ENCODE measurements at places on chromosomes 13 and 19.
A peak's percentile ranks its signal among the peaks of the same experiment; 100 is the strongest.

- no peak for DNase-seq
Measured at GRCh38 chr13:34343413-34343940, 525.5 kb downstream of the RFC3 start.

DNA sequence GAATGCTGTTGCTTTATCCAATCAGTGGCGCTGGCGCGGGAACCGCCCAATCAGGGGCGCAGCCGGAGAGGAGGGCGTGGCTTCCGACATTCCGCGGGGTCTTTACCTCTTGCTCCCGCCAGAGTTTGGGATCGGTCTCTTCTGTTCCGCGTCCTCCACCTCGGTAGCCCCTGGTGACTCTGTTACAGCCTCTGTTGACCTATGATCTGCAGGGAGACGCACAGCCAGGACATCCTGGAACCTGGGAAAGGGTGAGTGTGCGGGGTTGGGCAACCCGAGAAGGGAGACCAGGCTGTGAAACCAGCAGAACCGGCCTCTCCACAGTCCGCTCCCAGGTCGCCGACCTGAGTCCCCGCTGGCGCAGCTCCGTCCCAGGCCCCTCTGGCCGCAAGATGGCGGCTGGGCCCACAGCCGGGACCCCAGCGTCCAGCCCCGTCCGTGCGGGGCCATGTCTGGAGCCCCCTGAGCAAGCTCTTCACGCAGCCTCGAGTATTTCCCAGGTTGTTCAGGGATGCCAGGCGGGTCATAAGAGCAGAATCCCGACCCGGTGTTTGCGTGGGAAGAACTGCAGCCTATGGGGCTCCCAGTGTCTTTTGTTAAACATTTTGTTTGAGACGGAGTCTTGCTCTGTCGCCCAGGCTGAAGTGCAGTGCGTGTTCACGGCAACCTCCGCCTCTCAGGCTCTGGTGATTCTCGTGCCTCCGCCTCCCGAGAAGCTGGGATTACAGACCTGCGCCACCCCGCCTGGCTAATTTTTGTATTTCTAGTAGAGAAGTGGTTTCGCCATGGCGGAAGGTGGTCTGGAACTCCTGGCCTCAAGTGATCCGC lies 4.4 kb upstream of the ZNF681 start:
- peak; percentile 83 for DNase-seq

DNA sequence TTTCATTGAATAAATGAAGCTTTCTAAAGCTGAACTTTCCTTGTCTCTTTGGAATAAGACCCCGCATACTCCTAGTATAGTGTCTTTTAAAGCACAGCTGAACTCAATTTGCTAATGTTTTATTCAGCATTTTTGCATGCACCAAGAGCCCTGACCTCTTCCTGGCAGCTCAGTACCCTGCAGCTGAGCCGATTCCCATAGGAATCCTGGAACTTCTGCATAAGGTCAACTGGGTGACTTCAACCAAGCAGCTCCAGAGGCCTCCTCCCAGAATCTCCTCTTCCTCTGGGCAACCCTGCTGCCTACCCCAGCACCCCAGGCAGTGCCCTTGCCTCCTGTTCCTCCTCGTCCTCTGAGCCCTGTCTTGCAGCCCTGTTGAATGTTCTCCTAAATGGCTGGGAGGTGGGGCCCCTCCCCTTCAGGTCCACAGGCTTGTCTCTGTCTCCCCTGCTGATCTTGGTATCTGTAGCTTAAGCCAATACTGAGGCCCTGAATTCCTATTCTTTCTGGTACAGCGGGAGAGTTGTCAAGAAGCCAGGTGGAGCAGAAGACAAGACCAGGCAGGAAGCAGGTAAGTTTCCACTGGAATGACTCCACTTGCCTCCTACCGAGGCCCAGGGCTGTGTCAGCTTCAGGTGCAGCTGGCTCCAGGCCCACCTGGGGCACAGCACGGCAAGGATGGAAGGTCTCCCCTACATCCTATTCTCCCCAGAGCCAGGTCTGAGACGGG lies 23.6 kb upstream of the CCDC124 start:
- DNase-seq, result peak; percentile 72

- no peak for DNase-seq
Measured at GRCh38 chr13:86710896-86711295, 911.7 kb upstream of the SLITRK6 start.

- DNase-seq, result no peak
Measured at GRCh38 chr19:48206397-48207093, 36.1 kb downstream of the ZSWIM9 start.

- no peak for DNase-seq
Measured at GRCh38 chr13:37067874-37068273, 8.4 kb upstream of the SUPT20H start.

DNA sequence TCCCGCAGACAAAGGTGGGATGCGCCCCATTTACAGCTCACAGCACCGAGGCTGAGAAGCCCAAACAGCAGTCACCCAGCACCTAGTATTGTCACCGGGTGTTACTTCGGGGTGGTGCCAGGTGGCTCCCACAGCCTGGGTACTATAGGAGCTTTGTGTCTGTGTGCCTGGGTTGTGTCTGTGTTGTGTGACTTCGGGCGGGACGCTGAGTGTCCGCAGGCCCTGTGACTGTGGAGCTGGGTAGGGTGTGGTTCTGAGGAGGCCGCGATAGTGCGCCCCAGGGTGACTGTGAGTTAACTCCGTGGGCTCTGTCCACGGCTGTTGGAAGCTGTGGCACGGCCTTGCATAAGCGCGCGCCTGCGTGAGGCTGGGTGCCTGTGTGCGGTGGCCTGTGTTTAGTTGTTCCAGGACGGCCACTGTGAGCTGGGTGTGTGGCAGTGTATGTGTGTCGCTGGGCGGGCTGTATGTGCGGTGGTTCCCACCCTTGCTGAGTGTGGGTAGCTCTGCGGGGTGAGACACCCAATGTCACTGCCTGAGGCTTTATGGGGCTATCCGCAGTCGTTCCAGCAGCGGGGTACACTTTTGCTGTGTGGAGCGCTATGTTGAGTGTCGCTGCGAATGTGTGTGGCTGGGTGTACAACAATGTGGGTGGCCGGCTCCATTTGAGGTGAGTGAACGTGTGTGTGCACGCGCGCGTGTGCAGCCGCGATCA lies 559 bp upstream of the SSBP4 start:
- DNase-seq, result peak; percentile 78

DNA sequence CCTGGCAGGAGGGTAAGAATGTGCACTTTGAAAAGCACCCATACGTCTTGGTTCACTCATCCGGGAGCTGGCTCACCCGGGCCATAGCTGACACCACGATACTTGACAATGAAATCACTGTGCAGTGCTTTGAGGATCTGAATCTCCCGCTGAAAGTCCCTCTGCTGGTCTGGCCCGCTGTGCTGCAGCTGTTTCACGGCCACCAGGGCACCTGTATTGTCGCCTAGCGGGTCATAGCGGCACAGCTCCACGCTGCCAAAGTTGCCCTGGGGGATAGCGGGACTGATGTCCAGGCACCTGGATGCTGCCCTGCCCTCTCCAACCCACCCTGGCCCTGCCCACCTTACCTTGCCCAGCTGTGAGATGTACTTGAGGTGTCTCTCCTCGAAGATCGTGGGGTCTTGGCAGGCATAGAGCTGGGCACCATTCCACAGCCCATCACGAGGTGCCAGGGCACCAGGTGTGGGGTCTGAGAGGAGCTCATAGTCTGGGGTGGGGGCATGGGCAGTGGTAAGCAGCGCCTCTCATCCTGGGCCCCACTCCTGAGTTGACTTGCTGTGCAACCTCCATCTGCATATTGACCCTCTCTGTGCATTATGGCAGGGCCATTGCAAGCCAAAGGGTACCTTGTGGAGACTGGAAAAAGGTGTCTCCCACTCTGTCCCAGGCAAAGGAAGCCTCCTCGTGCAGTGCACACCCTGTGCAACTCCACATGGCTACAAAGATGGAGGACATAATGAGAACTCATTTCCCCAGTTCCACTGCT lies 11.3 kb upstream of the INSL3 start:
- DNase-seq, result peak; percentile 18

DNA sequence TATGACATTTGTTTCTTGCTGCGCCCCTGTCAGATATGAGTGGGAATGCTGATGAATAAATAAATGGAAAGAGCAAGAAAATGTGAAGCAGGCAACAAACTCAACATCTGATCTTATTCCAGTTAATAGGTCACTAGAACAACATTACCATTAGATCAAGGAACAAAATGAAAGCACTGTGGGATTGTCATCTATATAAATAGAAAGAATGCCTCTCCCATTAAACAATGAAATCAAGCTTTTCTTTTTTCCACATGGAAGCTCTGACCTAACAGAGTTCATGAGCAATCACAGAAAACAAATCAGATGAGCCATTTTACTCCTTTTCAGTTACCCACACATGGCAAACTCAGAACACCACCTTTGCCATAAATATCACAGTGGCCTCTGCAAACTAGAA lies 354.8 kb downstream of the SUCLA2 start:
- no peak for DNase-seq

- peak; percentile 15 for DNase-seq
Measured at GRCh38 chr19:40686882-40687524, 3.4 kb downstream of the NUMBL start.

GRCh38 chr19:47467914-47468313 lies 3.8 kb downstream of the SLC8A2 start:
- no peak for DNase-seq
